ENCODE measurements at places on chromosomes 3 and 15.

DNA sequence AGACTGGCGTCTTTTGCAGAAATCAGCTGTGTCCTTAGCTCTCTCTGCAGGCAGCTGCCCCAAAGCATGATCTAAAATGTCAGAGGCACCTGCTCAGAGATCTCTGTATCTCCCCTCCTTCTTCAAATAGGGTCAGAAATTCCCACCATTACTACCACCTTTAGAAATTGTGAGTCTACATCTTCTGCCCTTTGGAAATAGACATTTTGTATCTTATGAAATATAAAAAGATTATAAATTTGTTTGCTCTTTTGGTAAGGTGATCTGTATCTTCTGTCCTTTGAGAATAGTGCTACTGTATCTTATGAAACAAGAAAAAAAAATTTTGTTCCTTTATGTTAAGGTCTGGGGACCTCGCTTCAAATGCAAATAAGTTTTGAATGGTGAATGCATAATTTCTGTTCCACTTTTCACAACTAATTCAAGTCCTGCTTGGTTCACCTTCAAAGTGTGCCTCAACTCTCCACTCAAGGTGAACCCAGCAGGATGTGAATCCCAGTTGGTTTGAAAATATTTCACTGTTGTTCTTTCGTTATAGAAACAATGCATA, 28.3 kb upstream of the GPD1L start:
- no peak for DNase-seq

DNA sequence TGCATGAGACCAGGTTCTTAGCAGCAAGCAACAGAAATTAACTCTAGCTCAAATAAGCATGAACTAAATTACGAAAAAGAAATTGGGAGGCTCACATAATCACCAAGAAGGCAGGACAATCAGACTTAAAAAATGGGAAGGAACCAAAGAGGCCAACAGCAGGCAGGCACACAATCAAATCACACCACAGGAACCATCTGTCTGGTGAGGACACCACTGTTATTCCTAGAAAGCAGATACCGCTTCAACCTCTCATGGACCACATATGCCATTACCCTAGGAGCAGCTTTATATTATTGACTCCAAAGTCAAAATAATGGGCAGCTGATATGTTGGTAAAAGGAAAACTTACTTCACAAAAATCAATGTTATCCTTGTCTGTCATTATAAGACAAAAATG, 51.6 kb downstream of the SUCLG2 start:
- no peak for DNase-seq

DNA sequence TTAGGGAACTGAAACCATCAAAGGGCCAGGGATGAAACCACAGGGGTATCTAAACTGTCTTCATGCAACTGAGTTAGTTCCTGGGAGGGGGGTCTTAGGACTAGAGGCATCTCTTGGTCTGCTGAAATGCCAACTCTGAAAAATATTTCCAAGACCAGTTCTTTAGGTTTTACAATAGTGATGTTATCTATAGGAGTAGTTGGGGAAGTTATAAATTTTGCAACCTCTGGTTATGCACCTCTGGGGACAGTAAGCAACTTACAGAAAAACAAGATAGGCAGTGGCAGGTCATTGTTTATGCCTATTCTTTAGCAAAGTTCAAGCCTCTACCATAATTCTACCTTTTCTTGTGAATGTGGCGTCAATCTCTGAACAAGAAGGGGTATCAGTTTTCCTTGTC, 60.5 kb upstream of the MINAR1 start:
- DNase-seq, result no peak

DNA sequence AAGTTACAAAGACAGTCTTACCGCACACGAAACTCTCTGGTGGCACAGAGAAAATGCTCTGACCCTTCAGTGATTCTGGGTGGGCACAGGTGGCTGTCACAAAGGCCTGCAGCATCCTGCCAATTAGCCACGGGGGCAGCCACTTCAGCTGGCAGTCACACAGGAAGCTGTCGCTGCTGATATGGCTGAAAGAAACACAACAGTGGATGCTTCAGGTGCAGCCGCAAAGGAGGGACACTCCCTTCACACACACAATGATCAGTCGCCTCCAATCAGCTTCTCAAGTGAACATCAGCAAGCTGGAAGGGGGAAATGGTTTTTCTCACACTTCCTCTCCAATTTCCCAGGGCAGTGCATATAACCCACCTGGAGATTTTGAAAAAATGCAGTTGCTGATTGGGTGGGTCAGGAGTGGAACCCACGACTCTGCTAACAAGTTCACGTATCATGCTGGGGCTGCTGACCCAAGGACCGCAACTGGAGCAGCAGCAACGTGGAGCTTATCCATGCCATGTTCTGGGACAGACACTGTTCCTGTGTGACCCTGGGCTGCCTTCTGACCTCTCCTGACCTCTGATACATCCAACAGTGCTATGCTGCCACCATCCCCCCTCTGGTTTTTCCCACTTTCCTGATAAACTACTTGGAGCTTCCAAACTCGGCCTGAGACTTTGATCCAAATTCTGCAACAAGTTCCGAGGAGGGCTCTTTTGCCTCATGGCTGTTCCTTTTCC, 106.6 kb downstream of the LRIG1 start:
- DNase-seq, result no peak

DNA sequence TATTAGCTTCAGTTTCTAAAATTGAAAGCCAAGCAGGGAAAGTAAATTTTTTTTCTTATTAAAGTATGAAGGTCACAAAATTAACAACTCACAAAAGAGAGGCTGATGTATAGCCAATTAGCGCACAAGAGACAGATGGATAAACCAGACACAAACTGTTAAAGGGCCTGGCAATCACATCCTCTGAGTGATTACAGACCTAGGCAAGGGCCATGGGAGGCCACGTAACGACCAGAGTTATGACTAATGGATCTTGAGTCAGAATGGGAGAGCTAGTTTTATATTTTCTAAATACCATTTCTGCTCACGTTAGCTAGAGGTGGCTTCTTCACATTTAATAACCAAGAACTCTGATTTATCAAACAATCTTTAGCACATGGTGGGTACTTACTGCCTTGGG, 17.8 kb upstream of the SCAMP5 start:
- DNase-seq, result no peak

DNA sequence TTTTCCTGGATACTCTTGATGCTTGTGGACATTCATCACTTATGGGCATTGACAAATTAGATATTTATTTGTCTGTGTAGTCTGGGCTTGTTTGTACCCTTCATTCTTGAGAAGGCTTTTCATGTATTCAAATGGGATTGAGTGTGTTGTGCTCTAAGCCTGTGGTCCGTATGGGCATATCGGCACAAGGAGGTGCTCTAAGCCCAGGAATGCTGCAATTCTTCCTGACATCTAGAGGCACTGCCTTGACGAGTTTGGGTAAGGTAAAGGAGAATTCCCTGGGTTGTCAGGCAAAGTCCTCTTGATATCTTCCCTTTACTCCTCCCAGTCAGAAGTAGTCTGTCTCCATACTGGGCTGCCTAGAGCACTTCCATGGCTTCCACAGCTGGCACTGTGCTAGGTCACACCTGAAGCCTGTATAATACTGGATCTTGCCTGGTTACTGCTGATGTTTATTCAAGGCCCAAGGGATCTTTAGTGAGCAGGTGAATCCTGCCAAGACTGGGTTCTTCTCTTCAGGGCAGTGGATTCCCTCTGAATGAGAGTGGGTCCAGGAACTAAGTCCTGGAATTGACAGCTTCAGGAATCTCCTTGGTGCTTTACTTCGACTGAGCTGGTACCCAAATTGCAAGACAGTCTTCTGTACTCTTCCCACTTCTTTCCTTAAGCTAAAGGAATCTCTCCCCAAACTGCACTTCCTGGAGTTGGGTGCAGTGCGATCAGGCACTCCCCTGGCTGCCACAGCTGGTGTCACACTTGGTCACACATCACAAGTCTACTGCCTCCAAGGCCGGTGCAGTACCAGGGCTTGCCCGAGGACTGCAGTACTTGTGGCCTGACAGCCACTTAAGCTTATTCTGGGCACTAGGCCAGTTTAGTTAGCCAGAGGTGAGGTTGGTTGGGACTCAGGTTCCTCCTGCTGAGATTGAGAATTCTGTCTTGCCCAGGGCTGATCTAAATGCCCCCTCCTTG, 46.0 kb downstream of the GALK2 start:
- peak; percentile 75 for DNase-seq

DNA sequence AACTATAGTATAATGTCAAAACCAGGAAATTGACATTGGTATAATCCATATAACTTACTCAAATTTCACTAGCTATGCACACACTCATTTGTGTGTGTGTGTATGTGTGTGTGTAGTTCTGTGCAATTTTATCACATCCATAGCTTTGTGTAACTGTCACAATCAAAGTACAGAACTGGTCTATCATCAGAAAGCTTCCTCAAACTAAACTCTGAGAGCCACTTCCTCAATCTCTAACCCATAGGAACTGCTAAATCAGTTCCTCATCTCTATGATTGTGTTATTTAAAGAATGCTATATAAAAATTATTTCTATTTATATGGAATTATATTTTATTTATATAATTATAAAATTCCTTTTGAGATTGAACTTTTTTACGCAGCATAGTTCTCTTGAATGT, 18.1 kb downstream of the LNP1 start:
- DNase-seq, result no peak

DNA sequence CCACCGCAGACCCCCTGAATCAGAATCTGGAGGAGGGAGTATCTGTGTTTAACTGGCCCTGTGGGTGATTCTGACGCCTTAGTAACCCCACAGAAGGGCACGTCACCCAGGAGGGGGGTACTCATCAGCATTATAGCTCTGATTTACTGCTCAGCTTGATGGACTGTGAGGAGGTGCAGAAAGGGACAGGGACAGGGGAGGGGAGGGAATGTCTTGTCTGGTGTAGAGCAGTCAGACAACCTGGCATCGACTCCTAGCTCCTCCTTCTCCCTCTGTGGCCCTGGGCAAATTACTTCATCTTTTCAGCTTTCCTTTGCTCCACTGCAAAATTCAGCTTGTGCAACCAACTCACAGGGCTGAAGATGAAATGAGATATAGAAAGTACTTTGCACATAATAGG, 42.3 kb upstream of the GLCE start:
- no peak for DNase-seq

GRCh38 chr3:71547249-71548198, 36.0 kb downstream of the FOXP1 start:
- DNase-seq, result no peak

DNA sequence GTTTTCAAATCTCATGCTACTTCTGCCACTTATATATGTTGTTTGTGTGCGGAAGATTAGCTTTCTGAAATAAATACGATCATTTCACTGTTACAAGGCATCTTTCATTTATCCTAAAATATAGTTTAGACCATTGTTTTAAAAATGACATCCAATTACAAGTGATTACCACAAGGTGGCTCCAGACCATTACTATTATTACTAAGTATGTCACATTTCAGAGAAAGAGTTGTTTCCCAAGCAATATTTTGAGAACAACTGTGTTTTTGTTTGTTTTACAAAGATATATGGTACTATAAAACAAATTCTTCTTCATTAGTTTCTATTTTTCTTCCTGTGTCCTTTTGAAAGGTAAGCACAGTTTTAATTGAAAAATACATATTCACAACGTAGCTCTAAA, 136.0 kb upstream of the RAP2B start:
- no peak for DNase-seq

DNA sequence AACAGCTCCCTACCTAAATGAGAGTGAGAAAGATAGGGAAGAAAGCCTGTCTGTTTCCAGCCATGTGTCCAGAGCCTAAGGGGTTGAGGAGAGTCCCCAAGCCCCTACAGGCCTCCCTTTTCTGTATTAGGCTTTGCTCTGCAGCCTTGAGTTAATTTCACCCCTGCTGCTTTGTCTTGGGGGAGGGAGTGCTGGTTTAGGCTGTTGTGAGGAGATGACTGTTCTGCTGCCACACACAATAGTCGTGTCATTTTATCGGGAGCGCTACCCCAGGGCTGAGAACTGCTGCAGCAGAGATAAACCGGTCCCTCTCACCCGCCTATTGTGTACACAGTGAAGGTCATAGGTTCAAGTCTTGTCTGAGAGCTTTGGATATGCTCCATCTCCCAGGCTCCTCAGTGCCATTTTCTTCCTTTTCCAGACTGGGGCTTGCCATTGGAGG, 1.4 kb downstream of the ZNF609 start:
- no peak for DNase-seq

GRCh38 chr3:9552252-9552999, 1.2 kb downstream of the LHFPL4 start:
- peak; percentile 49 for DNase-seq

GRCh38 chr15:96349857-96350720, 19.6 kb downstream of the NR2F2 start:
- DNase-seq, result no peak

- DNase-seq, result no peak
Observed at GRCh38 chr15:69934607-69935006, 163.1 kb downstream of the TLE3 start.

- DNase-seq, result peak; percentile 53
Observed at GRCh38 chr15:77804210-77804609, 171.5 kb upstream of the LINGO1 start.

DNA sequence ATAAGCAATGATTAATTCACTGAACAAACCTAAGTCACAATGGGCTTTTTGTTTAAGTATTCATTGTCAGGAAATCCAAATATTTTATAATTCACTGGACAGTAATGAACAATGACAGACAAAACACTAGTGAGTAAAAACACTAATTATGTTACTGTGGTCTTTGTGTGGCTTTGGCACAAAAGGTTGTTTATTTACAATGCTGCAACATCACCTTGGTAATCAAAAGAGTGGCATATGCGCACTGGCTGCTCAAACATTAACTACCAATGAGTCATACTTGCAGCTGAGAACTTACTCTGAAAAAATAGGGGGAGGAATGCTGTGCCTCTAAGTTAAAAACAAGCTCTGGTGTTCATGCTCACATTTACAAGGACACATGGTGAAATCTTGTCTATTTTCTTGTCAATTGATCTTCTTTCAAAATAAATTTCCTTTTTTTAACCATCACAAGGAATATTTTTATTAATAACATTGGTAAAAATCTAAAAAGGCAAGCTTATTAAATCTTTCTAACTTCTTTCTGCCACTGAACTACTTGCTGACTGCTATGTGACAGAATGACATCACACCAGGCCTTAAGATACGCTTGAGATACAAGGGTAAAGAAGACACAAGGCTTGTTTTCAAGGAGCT, 85.2 kb upstream of the PPIB start:
- DNase-seq, result no peak

DNA sequence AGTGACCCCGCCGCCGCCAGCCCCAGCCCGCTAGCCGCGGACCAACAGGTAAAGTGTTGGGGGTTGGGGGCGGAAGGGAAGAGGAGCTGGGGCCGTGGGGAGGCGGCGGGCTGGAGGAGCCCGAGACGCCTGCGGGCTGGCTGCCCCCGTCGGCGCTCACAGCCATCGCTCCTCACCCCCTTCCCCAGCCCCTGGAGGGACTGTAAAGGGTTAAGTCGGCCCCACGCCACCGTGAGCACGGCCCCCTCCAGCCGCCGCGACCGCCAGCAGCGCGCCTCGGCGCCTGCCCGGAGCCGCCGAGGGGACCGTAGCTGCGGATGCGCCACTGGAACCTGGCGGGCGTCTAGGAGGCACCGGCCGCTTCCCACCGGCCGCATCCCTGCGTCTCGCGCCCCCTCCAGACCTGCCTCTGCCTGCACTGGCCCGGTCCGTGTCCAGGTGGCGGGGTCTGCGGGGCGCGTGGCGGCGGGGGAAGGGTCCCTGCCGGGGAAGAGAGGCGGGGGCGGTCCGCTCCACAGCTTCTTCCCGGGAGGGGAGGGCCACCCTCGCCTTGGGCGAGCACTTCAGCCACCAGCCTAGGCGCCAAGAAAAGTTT, 522 bp downstream of the MED12L start:
- DNase-seq, result peak; percentile 33
